ENCODE measurements at places on chromosomes 3 and 15.

- DNase-seq, result no peak
Measured at GRCh38 chr3:11739706-11740105, 96.0 kb upstream of the VGLL4 start.

- no peak for DNase-seq
Measured at GRCh38 chr3:112472691-112473090, 26.6 kb downstream of the BTLA start.

DNA sequence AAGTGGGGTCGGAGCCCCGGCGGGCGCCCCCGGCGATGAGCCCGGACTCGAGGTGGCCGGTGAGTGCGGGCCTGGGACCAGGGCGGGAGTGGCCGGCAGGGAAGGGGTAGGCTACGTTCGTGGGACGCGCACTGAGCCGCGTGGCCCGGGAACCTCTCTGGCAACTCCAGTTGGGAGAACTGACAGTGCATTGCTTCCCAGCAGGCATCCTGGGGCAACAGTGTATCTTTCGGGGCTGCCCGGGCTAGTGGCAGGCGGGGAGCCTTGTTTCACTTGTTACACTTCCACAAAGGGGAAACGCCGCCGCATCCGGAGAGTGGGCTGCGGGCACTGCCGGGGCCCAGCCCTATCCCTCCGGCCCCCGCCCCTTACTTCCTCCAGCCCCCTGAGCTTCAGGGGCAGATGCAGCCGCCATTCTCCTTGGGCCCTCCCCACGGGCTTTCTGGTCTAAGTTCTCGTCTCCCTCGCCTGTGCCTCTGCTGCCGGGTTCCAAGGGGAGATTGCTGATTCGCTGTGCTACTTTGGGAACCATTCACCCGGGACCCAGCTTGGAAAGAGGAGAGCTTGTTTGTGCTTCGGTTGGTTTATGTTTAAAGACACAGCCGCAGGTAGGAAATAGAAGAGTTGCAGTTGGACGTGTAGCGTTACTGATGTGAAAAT, 675 bp downstream of the BRPF1 start:
- peak; percentile 48 for DNase-seq

- DNase-seq, result no peak
Measured at GRCh38 chr3:135071483-135071882, 276.4 kb downstream of the EPHB1 start.

DNA sequence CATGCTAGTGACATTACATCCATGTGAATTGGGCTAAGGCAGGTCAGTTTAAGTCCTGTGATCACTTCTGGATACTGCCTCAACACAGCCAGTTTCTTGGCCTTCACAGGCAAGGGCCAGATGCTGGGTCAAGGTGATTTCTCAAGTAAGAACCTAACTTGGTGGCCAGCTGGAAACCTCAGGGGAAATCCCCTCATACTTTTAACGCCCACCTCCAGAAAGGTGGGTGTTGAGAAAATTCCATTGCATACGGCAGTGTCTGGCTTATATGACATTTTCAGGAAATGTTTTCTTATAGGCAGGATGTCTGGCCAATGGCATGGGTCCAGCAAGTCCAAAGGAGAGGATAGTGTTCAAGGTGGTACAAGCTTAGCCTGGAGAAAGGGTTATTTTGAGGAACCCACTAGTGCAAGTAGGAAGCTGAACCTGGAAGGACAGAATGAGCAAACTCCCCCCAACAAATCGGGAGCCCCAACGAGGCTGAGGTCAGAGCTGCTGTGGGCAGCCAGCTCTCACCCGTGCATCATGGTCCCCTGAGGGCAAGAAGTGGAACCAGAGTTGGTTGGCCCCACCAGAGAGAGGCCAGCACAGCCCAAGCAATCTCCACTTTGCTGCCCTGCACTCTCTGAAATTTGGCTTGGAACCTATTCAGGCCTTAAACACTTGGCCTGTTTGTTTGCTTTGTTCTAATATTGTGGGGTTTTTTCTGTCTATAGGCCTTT, 135.4 kb downstream of the PDE8A start:
- no peak for DNase-seq

DNA sequence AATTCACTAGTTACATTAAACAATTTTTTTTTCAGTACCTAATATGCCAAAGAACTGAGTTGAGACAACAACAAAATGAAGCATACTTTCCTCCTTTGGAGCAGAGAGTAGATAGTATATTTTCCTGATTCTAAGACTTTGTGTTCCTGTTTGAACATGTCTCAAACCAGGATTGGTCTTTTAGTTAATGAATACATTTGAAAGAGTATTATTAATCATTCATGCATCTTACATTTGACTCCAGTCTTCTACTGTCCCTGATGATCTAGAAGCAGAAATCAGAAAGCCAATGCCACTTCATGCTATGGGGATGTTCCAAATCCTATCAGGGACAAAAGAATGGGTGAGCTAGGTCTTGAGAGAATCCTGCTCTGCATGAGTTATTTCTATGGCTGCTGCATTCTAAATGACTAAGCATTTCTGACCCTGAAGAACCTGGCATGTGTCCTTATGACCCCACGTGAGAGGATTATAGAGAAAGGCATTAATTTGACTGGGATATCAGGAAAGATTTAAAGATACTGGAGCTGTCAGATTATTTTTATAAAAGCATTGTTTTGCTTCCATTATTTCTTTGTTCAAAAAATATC, 32.9 kb upstream of the MBNL1 start:
- DNase-seq, result no peak

DNA sequence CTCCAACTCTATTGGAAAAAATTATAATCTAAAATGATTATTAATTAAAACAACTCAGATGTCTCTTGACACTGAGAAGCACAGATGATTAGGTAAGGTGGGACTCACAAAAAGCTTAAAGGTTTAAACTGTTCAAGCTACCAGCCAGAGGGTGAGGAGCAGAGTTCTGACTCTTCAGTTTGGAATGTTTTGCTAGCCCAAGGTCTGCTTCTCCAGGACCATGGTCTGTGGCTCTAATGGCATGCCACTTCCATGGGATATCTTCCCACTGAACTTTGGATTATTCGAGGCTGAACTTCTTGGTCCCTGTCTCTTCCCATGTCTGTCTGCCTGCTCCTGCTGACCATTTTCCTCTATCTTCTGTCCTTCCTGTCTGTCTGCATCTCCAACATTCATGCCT, 49.2 kb downstream of the CACNA2D3 start:
- DNase-seq, result no peak

DNA sequence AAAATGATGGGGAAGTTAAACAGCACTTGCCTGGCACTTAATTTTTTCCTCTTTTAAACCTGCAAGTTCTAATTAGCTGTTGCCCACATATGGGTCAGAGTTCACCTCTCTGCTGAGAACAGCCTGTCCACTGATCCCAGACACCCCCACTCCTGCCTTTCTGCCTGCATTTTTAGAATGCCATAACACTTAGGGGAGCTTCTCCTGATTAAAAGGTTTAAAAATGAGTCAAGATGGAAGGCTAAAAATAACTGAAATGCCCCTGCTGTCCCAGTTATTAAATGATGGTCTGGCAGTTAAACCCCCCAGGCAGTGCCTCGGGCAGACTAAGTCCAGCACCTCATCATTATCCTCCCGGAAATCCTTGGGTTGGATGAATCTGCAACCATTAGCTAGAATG, 913.6 kb upstream of the ARPP21 start:
- DNase-seq, result no peak

GRCh38 chr15:80494351-80494751, 90.2 kb downstream of the ARNT2 start:
- DNase-seq, result no peak

DNA sequence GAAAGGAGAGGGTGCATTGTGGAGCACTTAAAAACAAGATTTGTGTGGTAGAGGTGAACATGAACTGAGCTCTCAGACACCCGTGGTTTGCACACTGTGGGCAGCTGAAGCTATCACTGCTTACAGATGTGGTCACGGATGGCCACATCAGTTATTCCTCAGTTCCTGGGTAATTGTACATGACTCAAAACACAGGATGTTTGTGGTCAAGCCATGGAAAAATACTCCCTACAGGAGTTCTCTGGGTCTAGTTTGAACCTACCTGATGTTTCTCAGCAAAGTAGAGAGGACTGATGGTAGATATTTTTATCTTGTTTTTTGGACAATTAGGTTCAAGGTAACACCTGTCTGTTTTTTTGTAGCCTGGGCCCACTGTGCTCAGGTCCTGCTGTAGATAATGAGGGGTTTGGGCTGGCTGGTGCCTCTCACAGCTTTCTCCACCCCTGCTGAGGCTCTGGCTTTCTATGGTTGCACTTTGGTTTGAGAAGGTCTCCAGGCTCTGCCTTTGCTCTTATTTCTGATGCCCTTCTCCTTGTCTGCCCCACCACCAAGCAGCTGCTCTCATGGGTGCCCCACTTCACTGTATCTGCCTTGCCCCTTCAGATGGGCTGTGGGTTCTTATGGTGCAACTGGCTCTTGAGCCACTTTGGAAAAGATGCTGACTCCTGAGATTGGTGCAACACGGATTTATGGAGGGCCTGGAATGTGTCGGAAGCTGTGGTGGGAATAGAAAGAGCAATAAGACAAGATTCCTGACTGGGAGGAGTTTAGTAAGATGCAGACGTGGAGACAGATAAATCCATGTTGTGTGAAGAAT, 40.1 kb downstream of the CDCP1 start:
- no peak for DNase-seq

- DNase-seq, result peak; percentile 76
Measured at GRCh38 chr3:53375019-53375418, 27.7 kb upstream of the DCP1A start.

- no peak for DNase-seq
Measured at GRCh38 chr15:62779036-62779770, 263.3 kb upstream of the TPM1 start.

DNA sequence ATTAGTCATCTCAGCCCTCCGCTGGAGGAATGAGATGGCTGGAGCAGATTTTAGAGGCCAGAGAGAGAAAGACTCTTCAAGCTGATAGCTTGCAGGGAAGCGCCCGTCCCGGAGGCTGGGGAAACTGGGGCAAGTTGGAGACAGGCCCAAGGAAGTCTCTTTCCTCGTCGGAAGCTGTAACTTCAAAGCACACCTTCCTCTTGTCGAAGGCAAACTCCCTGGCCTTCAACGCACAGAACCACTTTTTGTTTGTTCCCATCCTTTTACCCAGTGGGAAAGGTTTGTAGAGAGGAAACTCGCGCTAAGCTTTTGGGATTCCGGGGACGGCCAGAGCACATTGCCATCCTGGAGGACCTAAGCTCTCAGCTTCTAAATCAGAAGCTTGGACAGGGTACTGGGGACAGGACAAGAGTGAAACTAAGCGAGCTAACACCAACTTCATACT, 900 bp upstream of the EOMES start:
- no peak for DNase-seq

DNA sequence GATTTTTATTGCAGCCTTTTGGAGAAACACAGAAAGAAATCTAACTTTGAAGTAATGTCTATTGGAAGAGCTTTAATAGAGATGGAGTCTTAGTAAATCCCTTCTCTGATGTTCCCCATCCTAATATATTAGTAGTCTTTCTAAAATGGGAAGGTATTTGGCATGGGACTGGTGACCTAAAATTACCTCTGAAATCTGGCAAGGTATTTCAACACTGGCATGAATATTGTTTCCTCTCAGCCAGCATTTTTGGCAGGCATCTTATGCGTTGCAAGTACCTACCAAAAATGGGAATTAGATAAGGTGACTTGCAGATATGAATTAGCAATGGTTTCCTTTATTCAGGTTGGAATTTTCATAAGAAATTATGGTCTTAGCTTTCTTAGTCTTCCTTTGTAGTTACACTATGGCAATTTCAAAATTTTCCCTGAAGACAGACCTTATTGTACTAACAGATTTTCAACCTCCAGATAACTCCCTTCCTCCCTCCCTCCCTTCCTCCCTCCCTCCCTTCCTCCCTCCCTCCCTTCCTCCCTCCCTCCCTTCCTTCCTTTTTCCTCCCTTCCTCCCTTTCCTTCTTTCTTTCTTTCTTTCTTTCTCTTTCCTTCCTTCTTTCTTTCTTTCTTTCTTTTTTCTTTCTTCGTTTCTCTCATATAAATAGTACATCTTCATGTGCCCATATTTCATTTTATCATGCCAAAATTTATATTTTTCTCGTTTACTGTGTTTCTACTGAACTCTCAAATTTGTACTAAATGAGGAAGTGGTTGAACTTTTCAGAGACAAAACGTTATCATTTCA, 168.2 kb upstream of the KCNMB2 start:
- DNase-seq, result no peak

- no peak for DNase-seq
Measured at GRCh38 chr15:85289677-85290365, 90.6 kb upstream of the AKAP13 start.

DNA sequence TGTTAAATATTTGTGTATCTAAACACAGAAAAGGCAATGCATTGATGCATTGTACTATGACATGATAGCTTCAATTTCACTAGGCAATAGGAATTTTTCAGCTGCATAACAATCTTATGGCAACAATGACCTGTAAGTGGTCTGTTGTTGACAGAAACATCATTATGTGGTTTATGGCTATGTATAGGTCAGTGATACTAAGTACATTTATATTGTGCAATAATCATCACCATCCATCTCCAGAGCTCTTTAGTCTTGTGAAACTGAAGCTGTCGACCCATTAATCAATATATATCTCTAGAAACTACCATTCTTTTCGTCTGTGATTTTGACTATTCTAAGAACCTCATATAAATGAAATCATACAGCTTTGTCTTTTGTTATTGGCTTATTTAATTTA, 200.1 kb upstream of the ZNF717 start:
- DNase-seq, result no peak

GRCh38 chr15:47184003-47184907, 533.0 kb upstream of the SEMA6D start:
- DNase-seq, result peak; percentile 34

DNA sequence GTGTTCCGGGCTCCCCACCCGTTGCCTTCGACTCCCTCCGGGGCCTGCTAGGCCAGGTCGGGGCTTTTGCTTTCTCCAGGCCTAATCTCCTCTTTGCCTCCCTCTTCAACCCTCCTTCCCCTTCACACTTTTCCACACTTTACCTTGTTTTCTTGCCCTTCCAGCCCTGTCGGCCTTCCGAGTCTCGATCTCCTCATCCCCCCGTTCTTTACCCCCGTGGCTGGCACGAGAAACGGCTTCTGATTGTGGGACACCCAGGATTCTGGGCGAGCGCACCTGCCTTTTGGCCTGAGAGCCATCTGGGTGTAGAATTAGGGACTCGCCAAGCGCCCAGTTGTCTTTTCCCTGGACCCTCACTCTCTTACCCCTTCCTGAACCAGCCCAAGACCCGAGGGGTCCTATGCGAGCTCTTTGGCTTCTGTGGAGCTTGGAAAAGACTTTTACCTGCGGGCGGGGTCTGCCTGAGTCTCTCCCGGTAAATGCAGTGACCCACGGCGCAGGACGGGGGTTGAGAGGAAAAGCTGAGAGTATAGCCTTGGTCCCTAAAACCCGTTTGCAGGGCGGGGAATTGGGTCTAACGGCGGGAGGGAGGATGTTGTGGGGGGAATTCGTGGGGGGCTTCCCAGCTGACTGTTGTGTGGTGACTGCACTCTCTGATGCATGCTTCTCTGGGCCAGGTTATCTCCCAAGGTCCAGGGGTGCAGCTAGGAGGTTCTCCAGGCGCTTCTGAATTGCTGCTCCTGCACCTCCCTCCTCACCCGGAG, 5.5 kb upstream of the ONECUT1 start:
- no peak for DNase-seq

GRCh38 chr3:53102601-53103147, 27.6 kb downstream of the RFT1 start:
- DNase-seq, result no peak

GRCh38 chr3:56086355-56086754, 381.9 kb downstream of the ERC2 start:
- no peak for DNase-seq

Data from liver (tissue), 10 donors.